ENCODE measurements at places on chromosomes 11 and 22. TPM values are rescaled to one million over a fixed set of nuclear protein-coding genes. Genes with fewer than 3 reads are reported as not detected.

The UBQLN3 gene
- total RNA-seq: not detected

The FAM180B gene
- 0.19 TPM for total RNA-seq

GRCh38 chr22:27318516-27318915 lies 483.0 kb downstream of the MN1 start:
- H3K27ac ChIP-seq: no peak overlapping the region
- H3K4me1 ChIP-seq: no peaks in the 10 kb centered on the region
- H3K36me3 ChIP-seq: no peaks in the 10 kb centered on the region
- no peak overlapping the region for H3K4me3 ChIP-seq
- DNase-seq: no peak

- H3K36me3 ChIP-seq: no peaks in the 10 kb centered on the region
- H3K4me1 ChIP-seq: no peaks in the 10 kb centered on the region
- DNase-seq: no peak
- H3K27ac ChIP-seq: no peak overlapping the region
- no peaks in the 10 kb centered on the region for H3K27me3 ChIP-seq
- no peak overlapping the region for H3K4me3 ChIP-seq
These were observed 1248.0 kb upstream of the CNTN5 start for GRCh38 chr11:97772705-97773104.

DNA sequence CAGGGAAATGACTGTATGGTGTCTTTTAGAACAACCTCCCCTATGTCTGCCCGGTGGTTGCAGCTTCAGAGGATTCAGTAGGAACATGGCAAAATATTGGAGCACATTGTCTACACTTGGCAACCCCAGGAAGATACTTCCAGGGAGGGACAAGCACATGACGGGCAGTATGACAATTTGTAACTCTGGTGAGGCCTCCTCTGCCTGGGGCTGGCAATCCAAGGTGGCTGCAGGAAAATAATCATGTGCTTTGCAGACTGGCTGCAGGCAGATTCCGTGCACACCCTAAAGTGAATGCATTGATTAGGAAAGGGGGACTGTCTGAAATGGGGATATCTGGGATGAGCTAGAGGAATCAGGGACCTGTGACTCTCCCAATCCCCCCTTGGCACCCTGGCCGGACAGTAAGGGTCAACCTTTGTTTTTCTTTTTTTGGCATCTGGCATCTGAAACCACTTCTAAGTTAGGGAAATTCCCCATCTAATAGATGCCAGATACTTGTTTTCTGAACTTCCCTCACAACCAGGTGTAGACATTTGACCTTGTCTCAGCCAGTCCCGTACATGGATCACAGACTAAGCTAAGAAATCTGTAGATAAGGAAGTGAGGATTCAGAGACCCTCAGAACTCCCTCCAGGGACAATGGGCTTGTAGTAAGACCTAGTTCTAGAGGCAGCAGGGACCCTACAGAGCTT lies 10.5 kb upstream of the PHOX2A start:
- peaks cover 19% of the 10 kb centered on the region for H3K27me3 ChIP-seq
- DNase-seq: no peak
- no peaks in the 10 kb centered on the region for H3K4me1 ChIP-seq
- no peak overlapping the region for H3K27ac ChIP-seq
- H3K4me3 ChIP-seq: no peak overlapping the region

DNA sequence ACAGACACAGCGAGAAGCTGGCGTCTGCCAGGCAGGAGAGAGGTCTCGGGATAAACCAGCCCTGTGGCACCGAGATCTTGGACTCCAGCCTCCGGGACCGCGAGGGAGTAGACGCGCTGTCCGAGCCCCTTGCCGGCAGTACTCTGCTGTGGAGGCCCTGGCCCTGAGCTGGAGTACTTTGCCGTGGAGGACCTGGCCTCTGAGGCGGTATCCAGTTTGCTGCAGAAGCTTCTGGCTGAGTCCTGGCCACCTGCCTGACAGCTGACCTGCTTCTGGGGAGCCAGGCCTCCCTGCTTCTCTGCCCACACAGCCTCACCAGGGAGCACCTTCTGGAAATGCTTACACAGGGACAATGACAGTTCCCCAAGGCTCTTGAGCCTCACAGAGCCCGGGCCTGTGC lies 31.6 kb upstream of the CARS1 start:
- no peak overlapping the region for H3K4me3 ChIP-seq
- H3K36me3 ChIP-seq: no peaks in the 10 kb centered on the region
- DNase-seq: no peak
- H3K27me3 ChIP-seq: peaks cover 1% of the 10 kb centered on the region

GRCh38 chr11:86492370-86493010 lies 117.8 kb downstream of the CCDC81 start:
- H3K4me1 ChIP-seq: no peaks in the 10 kb centered on the region
- no peaks in the 10 kb centered on the region for H3K36me3 ChIP-seq
- H3K27me3 ChIP-seq: no peaks in the 10 kb centered on the region

DNA sequence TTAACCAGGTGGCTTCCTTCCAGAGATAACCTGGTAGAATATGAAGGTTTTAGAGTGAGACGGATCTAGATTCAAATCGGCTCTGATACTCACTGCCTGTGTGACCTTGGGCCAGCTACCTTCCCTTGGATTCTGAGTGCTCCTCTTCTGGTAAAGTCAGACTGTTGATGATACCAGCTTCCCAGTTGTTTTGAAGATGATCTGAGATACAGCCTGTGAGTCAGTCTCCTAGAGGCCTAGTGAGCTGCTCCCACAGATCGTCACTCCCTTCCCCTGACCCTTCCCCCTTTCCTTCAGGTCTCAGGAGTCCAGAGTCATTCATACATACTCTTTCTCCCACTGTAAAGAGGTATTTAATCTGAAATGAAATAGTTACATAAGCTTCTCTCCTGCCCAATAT lies 207.8 kb downstream of the GRIK4 start:
- H3K27ac ChIP-seq: no peak overlapping the region
- H3K27me3 ChIP-seq: peaks cover 22% of the 10 kb centered on the region
- no peak overlapping the region for H3K4me3 ChIP-seq
- no peak for DNase-seq
- H3K36me3 ChIP-seq: no peaks in the 10 kb centered on the region

DNA sequence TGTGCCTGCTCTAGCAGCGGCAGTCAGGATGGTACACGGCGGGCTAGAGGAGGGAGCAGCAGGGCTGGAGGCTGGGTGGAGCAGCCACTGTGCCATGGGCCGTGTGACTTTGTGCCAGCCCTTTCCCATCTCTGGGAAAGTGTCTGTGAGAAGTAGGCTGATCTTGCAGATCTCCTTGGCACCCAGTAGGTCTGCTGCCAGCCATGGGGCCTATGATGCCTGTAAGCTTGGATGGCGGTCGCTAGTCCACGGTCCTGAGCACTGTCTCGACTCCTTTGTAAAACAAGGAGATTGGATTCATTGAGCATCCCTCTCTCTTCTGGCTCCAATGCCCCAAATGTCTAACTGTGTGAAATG lies 22.6 kb downstream of the AMPD3 start:
- H3K4me1 ChIP-seq: peaks cover 5% of the 10 kb centered on the region
- no peaks in the 10 kb centered on the region for H3K27me3 ChIP-seq
- no peak overlapping the region for H3K27ac ChIP-seq
- H3K36me3 ChIP-seq: peaks cover 44% of the 10 kb centered on the region

DNA sequence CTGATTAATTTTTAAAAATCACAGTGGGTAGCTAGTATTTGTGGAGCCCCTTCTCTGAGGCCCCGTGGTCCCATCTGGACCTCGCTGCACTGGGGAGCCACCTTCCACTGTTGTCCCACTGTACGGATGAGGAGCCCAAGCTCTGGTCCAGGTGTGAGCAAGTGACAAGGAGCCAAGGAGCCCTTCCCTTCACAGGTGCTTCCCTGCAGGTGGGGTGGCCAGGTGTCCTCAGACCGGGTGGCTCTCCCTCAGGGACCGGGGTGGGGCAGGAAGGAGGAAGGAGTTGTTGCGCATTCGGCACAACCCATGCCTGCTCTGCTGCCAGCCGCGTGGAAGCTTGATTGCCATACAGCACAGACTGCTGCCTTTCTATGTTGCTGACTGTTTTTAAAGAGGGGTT lies 10.4 kb upstream of the SEPTIN5 start:
- no peak for DNase-seq
- no peaks in the 10 kb centered on the region for H3K36me3 ChIP-seq
- no peaks in the 10 kb centered on the region for H3K4me1 ChIP-seq
- no peak overlapping the region for H3K27ac ChIP-seq

GRCh38 chr11:77138106-77138649 lies 10.1 kb downstream of the MYO7A start:
- peaks cover 35% of the 10 kb centered on the region for H3K27me3 ChIP-seq
- no peak overlapping the region for H3K27ac ChIP-seq
- no peaks in the 10 kb centered on the region for H3K36me3 ChIP-seq
- DNase-seq: no peak
- H3K4me3 ChIP-seq: no peak overlapping the region
- H3K4me1 ChIP-seq: peaks cover 12% of the 10 kb centered on the region
